ENCODE measurements at places on chromosomes 5 and 9. TPM values are rescaled to one million over a fixed set of nuclear protein-coding genes. Genes with fewer than 3 reads are reported as not detected.

Gene GABRA1
- total RNA-seq: not detected

Gene IGIP
- 17.2 TPM for total RNA-seq

Gene MOB3B
- 1.4 TPM for total RNA-seq

Gene GMCL2
- total RNA-seq: not detected

Gene NME5
- total RNA-seq: 7.1 TPM

Gene SV2C
- total RNA-seq: not detected

Gene CPLANE1
- total RNA-seq: 31.6 TPM

Gene DDX4
- total RNA-seq: not detected

Gene SET
- total RNA-seq: 395 TPM

Gene HSPB3
- total RNA-seq: not detected

Gene MED27
- 13.7 TPM for total RNA-seq
